Activated naive CD4-positive, alpha-beta T cell treated with anti-CD3 and anti-CD28 coated beads, Interleukin-2, amount 50 U/mL, for 16 hours (primary cell): ENCODE measurements at places on chromosomes 6 and 20.

DNA sequence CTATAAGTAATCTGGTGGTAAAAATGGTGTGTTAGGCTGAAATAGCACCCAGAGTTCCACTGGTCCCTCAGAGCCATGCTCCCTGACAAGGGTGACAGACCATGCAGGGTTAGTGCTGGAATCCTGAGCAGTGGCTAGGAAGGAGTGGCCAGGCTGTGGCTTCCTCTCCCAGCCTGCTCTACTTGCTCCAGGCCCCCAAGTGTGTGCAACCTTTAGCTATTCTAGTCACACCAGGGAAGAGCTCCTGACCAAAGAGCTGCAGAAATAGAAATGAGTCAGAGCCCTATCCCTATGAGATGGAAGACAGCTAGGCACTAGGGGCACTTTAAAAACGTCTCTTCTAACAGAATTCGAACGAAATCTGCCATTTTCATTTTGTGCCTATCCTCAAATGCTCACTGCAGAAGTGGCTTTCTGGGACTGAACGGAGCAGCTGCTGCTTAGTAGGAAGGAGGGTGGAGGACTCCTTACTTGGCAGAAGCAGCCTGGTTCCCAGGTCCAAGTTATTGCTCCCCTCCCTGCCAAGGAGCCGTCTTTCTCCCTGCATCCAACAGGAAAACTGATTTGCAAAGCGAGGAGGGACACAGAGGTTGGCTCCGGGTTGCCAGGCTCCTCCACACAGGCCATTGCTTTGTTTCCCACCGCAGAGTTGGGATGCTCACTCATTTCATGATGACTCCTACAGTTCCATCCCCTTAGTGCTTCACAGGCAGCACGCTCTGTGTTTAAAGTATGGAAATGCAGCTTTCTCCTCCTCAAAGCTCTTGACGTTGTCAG is 754.5 kb downstream of the C6orf118 start:
- DNase-seq, result no peak

DNA sequence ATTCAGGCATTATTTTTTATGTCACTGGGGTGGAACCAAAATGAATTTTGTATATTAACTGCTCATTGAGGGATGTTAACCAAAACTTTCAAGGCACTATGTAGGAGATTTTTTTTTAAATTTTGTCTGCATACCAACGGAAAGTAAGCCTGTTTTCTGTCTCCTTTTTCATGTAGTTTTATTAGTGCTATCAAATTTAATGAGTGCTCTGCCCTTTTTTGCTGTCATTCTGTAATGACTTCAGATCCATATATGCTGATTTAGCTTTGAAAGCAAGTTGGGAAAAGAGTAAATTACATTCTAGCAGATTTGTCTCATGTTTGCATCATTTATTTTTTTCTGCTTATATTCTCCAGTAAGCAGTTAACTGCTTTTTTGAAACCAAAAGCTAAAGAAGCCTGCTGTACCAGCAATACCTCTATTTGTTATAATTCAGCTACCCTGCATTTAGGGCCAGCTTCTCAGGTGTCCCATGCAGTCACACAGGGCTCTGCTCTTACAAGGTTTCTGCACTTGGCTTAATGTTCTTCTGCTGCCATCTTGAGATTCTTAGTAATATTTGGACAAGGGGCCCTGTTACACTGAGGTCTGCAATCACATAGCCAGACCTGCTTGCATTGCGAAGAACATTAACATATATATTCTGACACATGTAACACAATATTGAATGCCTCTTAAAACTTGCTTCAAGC is 429.0 kb downstream of the UTRN start:
- no peak for DNase-seq

DNA sequence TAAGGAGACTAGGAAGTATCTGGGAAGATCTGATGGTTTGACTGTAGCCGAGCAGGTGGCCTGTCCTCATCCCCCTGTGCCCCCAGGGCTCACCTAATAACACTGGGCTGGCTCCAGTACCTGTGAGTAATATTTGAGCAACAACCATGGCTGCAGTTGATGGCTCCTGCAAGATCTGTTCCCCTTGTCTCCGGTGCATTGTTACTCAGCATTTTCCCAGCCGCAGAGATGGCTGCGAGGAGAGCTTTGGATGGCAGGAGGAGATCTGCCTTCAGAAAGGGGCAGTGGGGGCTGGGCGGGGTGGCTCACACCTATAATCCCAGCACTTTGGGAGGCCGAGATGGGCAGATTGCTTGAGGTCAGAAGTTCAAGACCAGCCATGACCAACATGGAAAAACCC is 39.3 kb downstream of the PTK7 start:
- no peak for DNase-seq

DNA sequence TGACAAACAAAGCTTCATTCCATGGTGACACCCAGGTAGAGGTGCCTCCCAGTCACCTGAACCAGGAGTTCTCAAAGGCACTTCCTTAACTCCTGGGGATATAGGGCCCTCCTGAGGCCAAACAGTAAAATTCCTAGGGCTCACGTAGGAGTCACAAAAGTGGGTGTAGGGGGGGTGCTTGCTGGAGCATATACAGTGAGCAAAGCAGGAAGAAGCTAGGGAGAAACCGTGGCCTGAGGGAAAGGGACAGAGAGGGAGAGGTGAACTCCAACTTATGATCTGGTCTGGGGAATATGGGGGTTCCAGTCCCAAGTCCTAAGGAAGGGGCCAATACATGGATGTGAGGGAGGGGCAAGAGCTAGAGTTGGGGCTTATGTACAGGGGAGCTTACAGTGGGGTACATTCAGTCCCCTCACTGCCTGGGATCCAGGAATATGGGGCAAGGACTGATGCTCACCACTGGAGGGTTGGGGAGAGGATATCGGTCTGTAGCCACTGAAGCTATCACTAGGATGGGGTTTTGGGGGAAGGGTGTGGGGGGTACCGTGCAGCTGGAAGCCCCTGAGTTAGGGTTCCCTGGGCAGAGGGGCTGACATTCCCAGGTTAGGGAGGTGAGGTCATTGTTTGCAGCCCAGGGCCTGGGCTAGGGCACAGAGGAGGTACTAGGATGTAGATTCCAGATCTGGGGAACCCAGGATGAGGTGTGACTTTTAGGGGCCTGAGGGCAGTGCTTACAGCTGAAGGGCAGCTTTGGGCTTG is 950 bp downstream of the PEDS1 start:
- DNase-seq, result no peak

DNA sequence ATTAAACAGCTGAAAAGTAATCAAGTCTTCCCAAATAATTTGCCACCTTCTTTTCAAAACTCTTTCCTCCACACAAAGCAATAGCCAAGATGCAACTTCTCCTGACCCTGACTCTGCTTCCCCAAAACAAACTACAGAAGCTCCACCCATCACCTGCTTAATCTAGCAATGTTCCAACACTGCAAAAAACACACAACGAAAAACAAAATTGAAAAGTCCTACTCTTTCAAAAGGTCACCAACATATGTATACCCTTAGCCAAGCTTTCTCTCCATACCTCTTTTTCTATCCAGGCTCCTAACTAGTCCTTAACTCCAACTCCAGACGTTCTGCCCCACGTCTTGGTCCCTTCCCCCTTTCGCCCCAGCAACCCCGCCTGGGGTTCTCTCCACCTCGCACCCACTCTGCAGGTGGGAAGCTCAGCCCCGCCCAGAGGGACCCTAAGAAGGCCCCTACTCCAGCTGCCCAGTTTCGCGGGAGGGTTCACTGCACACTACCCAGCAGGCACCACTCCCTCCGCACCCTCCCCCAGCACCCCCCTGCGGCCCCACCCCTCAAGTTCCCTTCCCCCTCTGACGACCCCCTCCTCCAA is 717 bp downstream of the CSNK2A1 start:
- DNase-seq, result peak; percentile 39

DNA sequence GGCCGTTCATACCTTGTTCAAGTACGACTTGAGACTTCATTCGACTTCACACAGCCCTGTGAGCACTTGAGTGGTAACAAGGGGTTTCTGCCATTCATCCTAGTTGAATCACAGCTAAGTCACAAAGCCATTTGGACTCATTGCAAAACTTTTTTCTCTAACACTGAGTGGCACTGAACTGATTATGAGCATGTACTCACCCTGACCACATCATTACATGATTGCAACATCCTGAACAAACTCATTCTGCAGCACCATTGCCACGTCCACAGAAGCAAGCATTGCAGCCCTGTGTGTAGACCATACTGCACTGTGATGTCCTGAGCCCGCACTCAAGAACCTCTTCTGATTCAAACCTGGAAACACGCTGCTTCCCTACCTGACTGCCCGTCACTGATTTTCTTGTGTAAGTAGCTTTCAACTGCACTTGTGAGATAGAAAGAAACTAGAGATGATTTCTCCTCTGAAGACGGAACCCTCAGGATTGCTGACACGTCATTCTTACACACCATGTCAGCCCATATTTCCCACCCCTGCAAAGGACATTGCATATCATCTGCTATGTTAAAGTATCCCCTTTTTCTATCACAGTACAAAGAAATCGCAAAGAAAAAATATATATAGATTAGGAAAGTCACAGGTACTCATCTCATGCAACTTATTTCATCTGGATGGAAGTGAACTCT is 81.6 kb downstream of the C6orf118 start:
- DNase-seq, result no peak

GRCh38 chr6:34916348-34916967 is 27.4 kb downstream of the ANKS1A start:
- no peak for DNase-seq

GRCh38 chr20:8473459-8473858 is 341.4 kb downstream of the PLCB1 start:
- no peak for DNase-seq

DNA sequence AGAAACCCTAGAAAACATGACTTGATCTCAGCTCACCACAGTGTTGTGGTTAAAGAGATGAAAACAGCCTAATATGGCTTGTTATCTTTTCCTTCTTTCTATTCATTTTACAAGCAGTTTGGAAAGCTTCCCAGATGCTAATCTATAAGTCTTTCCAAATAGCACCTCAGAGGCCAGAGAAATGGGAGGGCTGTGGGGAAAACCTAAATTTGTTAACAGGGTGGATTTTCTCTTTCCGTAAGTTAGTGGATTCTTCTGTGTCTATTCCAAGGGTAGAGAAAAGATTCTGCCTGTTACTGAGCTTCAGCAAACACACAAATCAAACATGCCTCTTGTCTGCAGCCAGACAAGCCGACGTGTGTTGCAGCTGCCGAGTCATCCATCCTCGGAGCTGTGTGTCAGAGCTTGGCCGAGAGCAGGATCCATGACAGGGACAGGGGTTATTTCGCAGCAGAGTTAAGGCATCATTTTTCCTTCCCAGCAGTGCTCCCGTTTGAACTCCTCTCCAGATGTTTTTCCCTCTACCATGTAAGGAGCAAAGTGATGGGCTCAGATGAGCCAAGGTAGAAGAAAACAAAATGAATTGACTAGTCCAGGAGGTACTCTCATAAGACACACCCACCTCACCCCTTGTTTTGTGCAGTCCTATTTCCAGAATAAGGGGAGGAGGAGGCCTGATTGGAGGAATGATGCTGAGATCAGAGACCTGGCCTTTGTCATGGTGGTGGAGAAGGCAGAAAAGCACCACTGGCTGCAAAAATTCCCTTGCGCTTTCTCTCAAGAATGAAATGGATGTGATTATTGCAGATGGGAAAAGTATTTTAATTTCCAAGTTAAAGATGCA is 560.0 kb downstream of the C6orf118 start:
- DNase-seq, result no peak

DNA sequence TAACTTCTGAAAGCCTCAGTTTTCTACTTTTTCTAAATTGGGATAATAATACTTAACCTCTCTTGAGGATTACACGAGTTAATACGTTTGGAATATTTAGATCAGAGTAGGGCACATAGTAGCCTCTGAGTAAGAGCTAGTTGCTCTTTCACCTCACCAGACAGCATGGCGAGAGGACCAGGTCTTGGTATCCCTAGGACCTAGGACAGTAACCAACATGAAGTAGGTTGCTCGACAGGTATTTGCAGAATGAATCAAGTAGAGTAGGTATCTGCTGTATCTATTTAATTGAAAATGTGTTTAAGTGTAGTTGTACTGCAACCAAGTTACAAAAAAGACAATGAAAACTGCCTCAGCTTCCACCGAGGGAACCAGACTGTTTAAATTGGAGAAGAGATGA is 1.4 kb downstream of the CDC5L start:
- no peak for DNase-seq

- no peak for DNase-seq
Measured at GRCh38 chr6:7414811-7415210, 25.2 kb downstream of the RIOK1 start.

GRCh38 chr6:15244620-15245360 is 1.1 kb upstream of the JARID2 start:
- peak; percentile 69 for DNase-seq
